ENCODE measurements at places on chromosomes 6 and 20.

DNA sequence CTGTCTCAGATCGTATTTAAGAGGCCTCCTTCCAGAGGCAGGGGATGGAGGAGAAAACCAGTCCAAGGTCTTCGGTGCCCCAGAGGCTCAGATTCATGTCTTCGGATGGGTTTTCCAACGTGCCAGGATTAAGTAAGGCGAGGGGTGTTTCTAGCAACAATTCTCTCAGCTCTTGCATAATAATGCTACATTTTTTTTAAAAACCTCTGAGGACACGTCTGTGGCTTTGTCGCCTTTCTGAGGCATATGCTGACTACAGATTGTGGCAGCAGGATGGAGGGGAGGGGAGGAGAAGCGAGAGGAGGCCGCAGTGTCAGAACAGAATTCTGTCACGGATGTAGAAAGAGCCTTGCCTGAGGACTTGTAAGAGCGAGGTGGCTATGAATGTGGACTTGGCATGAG, 17.7 kb upstream of the CCDC167 start:
- peak overlapping the region; percentile 82 for H3K4me3 ChIP-seq
- H3K36me3 ChIP-seq = no peaks in the 10 kb centered on the region
- peaks cover 74% of the 10 kb centered on the region for H3K4me1 ChIP-seq
- H3K27me3 ChIP-seq = peaks cover 5% of the 10 kb centered on the region

DNA sequence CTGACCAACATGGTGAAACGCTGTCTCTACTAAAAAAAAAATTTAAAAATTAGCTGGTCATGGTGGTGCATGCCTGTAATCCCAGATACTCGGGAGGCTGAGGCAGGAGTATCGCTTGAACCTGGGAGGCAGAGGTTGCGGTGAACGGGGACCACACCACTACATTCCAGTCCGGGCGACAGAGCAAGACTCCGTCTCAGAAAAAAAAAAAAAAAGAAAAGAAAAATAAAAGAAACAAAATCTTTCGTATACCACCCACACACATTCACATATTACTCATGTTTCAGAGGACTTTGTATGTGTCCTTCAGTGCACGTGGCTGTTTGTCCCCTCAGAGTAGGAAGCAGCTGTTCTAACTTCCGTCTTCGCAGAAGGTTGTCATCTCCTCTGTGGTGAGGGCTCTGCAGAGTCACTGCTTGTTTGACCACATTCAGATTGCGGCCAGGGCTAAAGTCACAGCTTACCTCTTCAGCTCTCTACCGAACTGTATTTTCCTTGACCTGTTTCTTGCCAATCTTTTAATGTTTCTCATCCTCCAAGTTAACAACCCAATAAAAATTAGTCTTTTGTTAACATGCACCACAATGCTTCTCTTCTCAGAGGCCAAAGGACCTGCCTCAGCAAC, 36.6 kb upstream of the HIVEP1 start:
- no peaks in the 10 kb centered on the region for H3K36me3 ChIP-seq
- peaks cover 4% of the 10 kb centered on the region for H3K27me3 ChIP-seq

DNA sequence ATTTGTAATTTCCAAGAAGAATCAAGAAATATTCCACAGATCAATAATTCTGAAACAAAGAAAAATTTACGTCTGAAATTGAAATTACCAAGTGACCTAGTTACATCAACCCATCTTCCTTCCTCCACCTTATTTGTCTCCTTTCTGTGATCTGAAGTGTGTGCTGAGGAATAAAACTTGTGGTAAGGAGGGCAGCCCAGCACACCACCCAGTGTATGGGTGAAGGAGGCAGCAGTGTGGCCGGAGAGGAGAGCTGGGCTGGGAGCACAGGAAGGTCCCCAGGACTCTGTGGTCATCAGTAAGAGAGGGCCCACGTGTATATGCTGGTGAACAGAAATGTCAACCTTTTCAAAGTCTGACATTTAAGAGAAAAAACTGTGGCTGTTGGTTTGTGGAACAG, 11.3 kb upstream of the CCR6 start:
- H3K4me3 ChIP-seq = no peak overlapping the region
- H3K4me1 ChIP-seq = no peaks in the 10 kb centered on the region
- no peak overlapping the region for H3K27ac ChIP-seq

DNA sequence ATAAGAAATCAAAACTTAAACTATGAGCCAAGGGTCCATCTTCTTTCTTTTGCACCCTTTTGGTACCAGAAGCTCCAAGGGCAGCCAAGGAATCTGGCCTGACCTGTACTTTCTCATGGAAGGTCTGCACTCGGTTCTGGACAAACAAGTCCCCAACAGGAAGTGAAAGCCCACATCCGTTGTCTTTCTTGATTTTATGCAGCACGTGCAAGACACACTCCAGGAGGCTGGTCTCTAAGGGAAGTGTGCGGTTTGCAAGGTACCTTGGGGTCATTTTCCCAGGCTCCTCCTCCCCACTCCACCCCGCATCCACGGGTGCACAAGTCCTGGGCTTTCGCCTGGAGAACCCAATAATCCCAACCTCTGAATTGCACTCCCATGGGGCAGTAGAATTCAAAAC, 101.9 kb downstream of the NFATC2 start:
- peaks cover 64% of the 10 kb centered on the region for H3K36me3 ChIP-seq
- H3K4me1 ChIP-seq = peaks cover 30% of the 10 kb centered on the region
- H3K27ac ChIP-seq = peak overlapping the region; percentile 67
- no peaks in the 10 kb centered on the region for H3K27me3 ChIP-seq
- DNase-seq = no peak

DNA sequence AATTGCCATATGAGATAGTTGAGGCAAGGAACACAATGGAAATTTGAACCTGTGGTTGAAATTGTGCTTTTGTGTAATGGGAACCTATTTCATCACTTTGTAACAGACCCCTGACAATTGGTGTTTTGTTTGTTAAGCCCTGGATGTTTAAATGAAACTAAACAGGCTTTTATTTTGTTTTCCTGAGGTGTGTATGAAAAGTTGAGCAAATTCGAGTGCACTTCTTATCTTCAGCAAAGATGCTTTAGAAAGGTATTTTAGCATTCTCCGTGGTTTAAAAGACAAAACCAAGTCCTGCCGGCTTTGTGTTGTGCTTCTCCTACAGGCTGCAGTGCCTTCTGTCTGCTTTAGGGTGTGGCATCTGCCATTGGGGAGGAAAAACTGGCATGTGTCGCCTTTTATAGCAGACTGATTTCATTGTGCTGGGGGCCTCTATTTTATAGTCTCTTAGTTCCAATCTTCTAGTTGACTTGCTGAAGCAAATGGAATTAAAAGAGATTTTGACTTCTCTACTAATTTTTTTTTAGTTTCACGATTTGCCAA, 2.2 kb upstream of the ARID1B start:
- H3K27ac ChIP-seq = no peak overlapping the region
- H3K27me3 ChIP-seq = peaks cover 5% of the 10 kb centered on the region
- no peak for DNase-seq
- peaks cover 23% of the 10 kb centered on the region for H3K4me1 ChIP-seq

DNA sequence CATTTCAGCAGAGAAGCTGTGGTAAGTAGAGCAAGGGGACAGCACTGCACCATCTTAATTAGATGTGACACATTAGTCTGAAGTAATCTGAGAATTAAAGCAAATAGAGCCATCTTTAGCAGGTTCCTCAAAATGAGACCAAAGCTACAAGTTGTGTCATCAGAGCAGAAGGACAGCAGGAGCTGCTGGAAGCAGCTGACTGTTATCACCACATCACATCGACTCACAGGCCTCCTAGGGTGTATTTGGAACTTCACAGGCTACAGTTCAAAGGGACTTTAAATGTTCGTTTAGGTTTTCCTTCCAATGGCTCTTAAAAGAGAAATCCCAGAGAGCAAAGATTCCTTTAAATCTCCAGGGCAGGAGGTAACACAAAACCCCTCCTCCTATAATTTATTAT, 69.5 kb downstream of the LCA5 start:
- DNase-seq = no peak
- H3K4me3 ChIP-seq = no peak overlapping the region

GRCh38 chr6:36120979-36121786, 9.1 kb upstream of the MAPK13 start:
- H3K27ac ChIP-seq = peak overlapping the region; percentile 100
- peaks cover 36% of the 10 kb centered on the region for H3K36me3 ChIP-seq
- no peaks in the 10 kb centered on the region for H3K27me3 ChIP-seq
- peak; percentile 81 for DNase-seq
- H3K4me3 ChIP-seq = peak overlapping the region; percentile 76
- H3K4me1 ChIP-seq = peaks cover 94% of the 10 kb centered on the region

GRCh38 chr6:143513410-143513809, 1.9 kb upstream of the FUCA2 start:
- no peak overlapping the region for H3K27ac ChIP-seq
- H3K4me3 ChIP-seq = peak overlapping the region; percentile 31
- H3K27me3 ChIP-seq = peaks cover 16% of the 10 kb centered on the region
- peaks cover 11% of the 10 kb centered on the region for H3K36me3 ChIP-seq

- no peak overlapping the region for H3K27ac ChIP-seq
- H3K36me3 ChIP-seq = no peaks in the 10 kb centered on the region
- H3K27me3 ChIP-seq = no peaks in the 10 kb centered on the region
Measured at GRCh38 chr6:8225113-8225512, 122.8 kb upstream of the EEF1E1 start.

DNA sequence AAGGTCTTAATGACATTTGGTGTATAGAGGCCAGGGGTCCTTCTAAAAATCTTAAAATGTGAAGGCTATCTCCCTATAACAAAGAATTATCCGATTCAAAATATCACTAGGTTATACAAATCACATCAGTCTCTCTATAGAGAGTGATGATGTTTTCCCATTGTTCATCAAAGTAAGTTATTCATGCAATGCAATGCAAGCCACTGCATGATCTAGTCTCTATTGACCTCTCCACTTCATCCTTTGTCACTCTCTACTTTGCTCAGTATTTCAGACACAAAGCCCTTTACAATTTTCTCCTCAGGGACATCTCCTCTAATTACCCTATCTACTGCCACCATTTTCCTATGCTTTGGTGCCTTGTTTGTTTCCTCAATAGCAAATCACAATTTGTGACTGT, 628.0 kb downstream of the HTR1B start:
- H3K4me3 ChIP-seq = no peak overlapping the region
- H3K27ac ChIP-seq = no peak overlapping the region
- H3K27me3 ChIP-seq = no peaks in the 10 kb centered on the region
- H3K36me3 ChIP-seq = no peaks in the 10 kb centered on the region
- no peaks in the 10 kb centered on the region for H3K4me1 ChIP-seq
- no peak for DNase-seq

DNA sequence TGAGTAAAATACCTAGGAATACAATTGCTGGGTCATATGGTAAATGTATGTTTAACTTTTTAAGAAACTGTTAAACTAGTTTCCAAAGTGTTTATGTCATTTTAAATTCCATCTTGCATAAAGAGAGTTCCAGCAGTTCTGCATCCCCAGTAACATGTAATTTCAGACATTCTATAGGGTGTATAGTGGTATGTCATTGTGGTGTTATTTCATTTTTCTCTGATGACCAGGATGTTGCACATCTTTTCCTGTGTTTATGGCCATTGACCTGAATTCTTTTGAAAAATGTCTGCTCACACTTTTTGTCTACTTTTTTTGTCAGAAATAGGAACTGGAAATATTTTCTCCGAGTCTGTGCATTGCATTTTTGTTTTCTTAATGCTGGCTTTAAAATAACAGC, 128.9 kb downstream of the TMEM200A start:
- H3K27me3 ChIP-seq = no peaks in the 10 kb centered on the region
- no peak overlapping the region for H3K4me3 ChIP-seq
- peaks cover 7% of the 10 kb centered on the region for H3K36me3 ChIP-seq
- H3K27ac ChIP-seq = no peak overlapping the region
- no peak for DNase-seq

GRCh38 chr6:144268794-144269349, 16.3 kb upstream of the UTRN start:
- no peak overlapping the region for H3K4me3 ChIP-seq
- no peak overlapping the region for H3K27ac ChIP-seq
- no peaks in the 10 kb centered on the region for H3K36me3 ChIP-seq
- DNase-seq = no peak
- H3K4me1 ChIP-seq = no peaks in the 10 kb centered on the region

- DNase-seq = peak; percentile 66
- H3K4me3 ChIP-seq = peak overlapping the region; percentile 88
- peaks cover 40% of the 10 kb centered on the region for H3K4me1 ChIP-seq
- peaks cover 11% of the 10 kb centered on the region for H3K36me3 ChIP-seq
- H3K27ac ChIP-seq = peak overlapping the region; percentile 99
- H3K27me3 ChIP-seq = no peaks in the 10 kb centered on the region
Measured at GRCh38 chr6:26250698-26251044, 114.3 kb upstream of the BTN3A2 start.

GRCh38 chr6:108008363-108008762, 50.4 kb upstream of the SEC63 start:
- peaks cover 4% of the 10 kb centered on the region for H3K27me3 ChIP-seq
- H3K4me1 ChIP-seq = no peaks in the 10 kb centered on the region
- no peaks in the 10 kb centered on the region for H3K36me3 ChIP-seq
- DNase-seq = no peak

DNA sequence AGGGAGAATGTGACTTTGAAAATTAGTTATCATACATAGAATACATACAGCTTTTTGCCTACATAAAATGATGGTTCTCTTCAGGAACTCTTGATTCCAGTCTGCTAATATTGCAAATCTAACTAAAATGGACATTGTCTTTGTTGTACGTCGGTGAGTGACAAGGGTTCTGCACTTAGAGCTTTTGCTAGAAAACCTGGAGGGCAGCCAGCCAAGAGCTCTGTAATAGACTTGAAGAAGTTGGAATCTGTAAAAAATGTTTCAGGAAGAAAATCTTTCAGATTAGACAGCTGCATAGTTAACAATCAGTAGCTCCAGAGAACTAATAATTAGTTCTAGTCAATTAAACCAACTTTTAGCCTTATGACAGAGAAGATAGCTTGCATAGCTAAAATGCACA, 138.3 kb downstream of the FLRT3 start:
- no peak overlapping the region for H3K4me3 ChIP-seq
- H3K27ac ChIP-seq = no peak overlapping the region
- H3K36me3 ChIP-seq = no peaks in the 10 kb centered on the region
- no peaks in the 10 kb centered on the region for H3K4me1 ChIP-seq
- DNase-seq = no peak
- no peaks in the 10 kb centered on the region for H3K27me3 ChIP-seq

DNA sequence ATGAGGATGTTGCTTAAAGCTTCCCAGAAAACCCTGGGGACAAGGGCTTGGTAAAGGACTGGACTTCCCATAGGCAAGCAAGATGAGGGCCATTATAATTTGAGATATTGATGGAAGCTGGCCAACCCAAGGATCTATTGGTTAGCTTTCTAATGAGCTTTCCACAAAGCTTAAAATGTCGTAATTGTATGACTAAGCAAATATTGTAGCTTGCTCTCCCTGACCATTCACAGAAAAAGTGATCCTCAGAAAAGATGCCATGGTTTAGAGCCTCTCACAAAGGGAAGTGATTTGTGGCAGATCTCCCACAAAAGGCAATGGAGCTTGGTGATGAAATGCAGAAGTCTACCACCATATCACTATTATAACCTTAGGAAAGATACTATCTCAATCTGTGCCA, 13.6 kb downstream of the IL17F start:
- no peaks in the 10 kb centered on the region for H3K36me3 ChIP-seq
- DNase-seq = no peak
- no peak overlapping the region for H3K27ac ChIP-seq
- H3K4me3 ChIP-seq = no peak overlapping the region
- peaks cover 26% of the 10 kb centered on the region for H3K4me1 ChIP-seq

DNA sequence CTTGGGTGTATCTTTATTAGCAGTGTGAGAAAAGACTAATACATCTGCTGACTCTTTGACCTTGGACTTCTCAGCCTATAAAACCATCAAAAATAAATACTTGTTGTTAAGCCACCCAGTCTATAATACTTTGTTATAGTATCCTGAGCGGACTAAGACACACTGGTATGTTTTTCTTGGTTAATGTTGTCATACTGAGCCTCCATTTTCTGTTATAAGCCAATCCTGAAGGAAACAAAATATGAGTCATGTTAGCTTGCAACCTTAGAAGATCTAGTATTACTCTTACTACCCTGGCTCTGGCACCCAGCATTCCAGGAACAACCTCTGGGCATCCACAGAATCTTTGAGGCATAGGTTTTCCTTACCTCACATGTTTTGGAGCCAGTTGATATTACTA, 307.2 kb downstream of the FRK start:
- H3K36me3 ChIP-seq = no peaks in the 10 kb centered on the region
- no peak for DNase-seq
- no peaks in the 10 kb centered on the region for H3K4me1 ChIP-seq
- no peak overlapping the region for H3K27ac ChIP-seq
